ENCODE measurements at places on chromosomes 2 and 18.

- no peak for DNase-seq
Observed at GRCh38 chr2:63525905-63526304, 62.4 kb downstream of the WDPCP start.

DNA sequence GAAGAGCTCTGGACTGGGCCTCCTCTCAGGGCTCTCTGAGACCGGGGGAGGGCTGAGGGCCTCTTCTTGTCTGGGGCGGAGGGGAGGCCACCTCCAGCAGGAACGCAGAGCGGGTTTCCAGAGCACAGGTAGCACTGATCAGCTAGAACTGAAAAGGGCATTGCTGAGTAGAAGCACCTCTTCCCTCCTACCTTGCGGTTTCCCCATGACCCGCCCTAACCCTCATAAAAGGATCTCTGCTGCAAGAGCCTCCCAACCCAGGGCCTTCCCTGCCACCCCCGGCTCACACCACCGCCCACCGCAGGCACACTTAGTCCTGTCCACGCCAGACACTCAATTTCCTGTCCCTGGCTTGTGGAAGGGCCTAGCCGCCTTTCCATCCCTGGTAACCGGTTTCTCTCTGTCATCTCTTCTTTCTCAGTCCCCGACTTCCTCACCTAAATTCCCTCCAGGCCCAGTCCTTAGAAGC is 966 bp downstream of the ADCY3 start:
- no peak for DNase-seq

- DNase-seq: no peak
Observed at GRCh38 chr2:127536707-127537541, 1.4 kb downstream of the MYO7B start.

- DNase-seq: no peak
Observed at GRCh38 chr18:47826157-47827074, 104.0 kb downstream of the SMAD2 start.

- no peak for DNase-seq
Observed at GRCh38 chr18:49064889-49065288, 114.1 kb upstream of the SMAD7 start.

DNA sequence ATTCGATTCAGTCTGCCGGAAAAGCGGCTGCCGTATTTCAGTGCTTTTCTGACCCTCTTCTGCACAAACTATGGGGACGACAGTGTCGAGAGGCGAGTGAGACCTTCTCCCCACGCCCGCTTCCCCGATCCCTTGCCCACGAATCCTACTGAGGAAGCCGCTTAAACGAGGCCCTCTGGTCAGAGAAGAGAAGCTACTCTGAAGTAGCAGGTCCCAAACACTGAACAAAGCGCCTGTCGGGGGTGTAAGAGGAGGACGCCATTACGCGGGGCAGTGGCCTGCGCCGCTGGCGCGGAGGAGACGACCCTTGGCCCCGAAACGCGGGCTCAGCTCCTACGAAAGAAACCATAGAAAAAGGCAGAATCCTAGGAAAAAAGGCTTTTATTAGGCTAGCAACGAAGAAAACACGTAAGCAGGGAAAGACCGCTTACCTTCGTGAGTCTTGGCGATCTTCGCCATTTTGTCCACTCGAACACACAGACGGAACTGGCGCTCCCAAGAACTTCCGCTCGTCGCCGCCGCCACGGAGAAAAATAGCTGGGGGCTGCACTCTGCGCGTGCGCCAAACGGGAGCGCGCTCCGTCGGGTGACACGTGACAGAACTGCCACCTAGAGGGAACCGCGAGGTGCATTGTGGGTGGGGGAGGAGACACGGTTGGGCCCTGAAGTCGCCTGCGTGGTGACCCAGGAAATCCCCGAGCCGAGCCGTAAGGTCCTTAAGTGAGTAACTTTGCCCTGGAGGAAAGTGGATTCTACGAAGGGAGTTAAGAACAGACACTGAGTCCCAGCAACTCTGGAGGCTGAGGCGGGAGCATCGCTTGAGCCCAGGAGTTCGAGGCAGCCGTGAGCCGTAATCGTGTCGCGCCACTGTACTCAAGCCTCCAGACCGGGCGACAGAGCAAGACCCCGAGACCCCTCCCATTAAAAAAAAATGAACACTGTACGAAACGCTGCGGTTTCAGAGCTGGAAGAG is at the start of gene SF3B1:
SF3B1 (minus strand) TSS at position 488 of the 973 bp plus-strand sequence; CDS start at position 459, 29 bp downstream.
- DNase-seq: peak; percentile 99

DNA sequence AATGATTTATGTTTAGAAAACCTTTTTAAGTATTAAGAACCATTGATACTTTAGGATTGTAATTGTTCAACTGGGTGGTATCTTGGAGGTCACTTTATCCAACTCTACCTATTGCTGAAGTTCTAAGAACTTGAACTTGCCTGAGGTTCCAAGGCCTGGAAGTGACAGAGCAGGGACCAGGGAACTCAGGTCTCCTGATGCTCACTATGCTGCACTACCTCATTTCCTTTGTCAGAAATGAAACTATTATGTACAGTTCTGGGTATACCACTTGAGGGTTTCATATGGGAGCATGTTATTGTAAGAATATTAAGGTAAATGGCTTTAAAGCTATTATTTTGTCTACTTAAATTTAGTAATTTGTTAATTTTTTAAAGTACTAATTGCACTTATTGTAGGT is 3.0 kb downstream of the MBD5 start:
- DNase-seq: no peak

- no peak for DNase-seq
Observed at GRCh38 chr2:126732682-126733245, 76.8 kb downstream of the GYPC start.

DNA sequence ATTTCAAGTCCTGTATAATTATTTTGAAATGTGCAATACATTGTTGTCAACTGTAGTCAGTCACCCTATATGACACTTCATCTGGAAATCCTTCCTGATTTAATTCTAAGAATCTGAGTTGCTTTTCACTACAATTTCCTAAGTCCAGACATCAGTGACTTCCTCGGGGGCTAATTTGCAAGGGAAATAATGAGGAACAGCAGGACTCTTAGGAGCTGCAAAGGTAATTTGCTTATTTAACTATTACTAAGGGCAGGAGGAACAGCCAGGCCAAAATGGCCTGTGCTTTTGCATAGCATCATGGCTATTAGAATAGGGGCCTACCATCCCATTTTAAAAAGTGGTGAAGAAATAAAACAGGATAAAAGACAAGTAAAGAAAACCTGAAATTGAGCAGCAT is 178.8 kb downstream of the MC4R start:
- DNase-seq: no peak

DNA sequence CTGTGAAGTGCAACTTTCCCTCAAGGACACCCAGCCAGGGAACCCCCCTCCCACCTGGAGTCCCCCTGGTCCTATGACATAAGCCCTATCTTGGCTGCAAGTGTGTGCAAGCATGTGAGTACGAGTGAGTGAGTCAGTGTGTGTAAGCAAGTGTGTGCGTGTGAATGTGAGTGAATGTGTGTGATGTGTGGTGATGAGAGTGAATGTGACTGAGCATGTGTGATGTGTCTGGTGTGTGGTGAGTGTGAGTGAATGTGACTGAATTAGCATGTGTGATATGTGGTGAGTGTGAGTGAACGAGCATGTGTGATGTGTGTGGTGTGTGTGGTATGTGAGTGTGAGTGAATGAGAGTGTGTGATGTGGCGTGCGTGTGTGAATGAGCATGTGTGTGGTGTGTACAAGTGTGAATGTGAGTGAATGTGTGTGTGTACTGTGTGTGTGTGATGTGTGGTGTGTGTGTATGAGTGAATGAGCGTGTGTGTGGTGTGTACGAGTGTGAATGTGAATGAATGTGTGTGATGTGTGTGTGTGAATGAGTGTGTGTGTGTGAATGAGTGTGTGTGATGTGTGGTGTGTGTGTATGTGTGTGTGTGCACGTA is 68.8 kb upstream of the SMAD7 start:
- no peak for DNase-seq

DNA sequence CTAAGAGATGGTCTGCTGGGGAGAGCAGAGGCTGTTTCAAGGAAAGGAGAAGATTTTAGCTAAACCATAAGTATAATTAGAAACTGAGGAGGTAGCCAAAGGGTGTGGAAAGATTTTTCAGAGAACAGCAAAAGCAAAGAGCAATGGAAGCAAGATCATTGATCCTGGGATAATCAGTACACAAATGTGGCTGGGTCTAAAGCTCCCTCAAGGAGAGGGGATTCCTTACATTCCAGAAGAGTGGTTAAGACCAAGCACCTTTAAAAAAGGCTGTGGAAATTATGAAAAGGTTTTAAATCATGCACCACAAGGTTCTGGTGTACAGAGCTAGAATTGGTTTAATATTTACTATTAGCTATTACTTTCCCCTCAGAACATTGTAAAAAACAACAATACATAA is 246.0 kb upstream of the UBE2E3 start:
- no peak for DNase-seq

GRCh38 chr2:48914477-48915089 is 159.1 kb upstream of the LHCGR start:
- DNase-seq: no peak

DNA sequence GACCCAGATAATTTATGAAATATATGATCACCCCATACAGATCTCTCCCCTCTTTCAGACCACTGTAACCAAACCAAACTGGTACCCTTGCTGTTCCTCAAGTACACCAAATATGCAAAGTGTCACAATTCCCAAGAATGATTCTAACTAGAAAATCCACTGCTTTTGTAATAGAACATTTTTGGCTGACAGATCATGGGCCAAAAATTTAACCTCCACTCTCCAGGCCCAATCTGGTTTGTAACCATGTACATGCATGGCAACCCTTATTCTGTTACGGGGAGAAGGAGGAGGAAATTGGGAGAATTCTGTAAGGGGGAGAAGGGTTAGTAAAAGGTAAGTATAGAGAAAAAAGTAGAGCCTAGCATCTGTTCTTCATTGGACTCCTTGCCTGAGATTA is 62.0 kb downstream of the IKZF2 start:
- DNase-seq: no peak

GRCh38 chr18:60905699-60906098 is 427.5 kb upstream of the CDH20 start:
- DNase-seq: no peak

- DNase-seq: no peak
Observed at GRCh38 chr2:219695145-219695709, 67.8 kb downstream of the SLC4A3 start.

- no peak for DNase-seq
Observed at GRCh38 chr2:26683583-26683982, 8.9 kb upstream of the KCNK3 start.

DNA sequence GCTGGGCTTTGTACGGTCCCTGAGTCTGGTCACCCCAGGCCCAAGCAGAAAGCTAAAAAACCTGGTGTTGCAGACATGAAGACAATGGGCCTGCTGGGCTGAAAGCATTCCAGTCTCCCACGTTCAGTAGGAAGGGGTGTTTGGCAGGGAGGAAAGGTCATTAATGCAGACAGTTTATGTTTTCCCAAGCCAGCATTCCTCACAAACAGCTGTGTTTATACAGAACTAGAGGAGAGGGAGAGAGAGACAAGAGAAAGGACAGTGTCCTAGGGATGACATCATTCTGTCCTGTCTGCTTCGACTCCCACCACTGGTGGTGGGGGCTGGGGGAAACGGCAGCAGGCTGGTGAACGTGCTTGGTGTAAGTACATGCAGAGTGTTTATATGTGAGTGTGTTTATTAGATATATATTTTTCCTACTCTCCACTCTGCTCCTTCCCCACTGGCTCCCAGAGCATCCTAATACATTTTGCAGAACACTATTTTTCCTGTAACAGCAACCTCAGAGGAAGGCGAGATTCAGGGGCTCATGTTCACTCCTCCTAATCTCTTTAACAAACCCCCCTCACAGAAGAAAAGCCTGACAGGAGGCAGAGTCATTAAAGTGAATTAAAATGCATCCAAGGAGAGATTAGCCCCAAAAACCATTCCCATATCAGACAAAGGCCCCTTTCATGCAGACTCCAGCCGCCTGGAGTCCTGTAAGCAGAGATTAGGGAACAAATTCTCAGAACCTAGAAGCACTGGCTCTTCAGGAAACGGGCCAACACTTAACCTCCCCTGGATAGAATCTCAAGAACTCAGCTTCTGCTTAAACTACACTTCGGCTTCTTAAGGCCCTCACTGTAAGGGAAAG is 380.4 kb downstream of the TNS1 start:
- no peak for DNase-seq

DNA sequence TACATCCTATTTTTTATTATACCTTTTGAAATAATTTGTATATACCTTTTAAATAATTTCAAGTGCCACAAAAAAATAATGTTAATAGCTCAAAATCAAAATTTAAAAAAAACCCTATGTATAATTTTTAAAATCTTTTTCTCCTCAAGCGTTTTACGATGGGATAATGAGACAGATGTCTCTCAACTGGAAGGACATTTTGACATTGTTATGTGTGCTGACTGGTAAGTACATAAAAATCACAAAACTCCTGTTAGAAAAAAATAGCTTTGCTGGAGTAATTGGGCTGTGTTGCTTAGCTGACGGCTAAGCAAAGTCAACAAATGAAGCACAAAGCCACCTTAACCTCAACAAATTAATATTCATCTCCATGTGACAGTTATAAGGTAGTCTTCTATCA is 198.0 kb upstream of the SIX3 start:
- no peak for DNase-seq

DNA sequence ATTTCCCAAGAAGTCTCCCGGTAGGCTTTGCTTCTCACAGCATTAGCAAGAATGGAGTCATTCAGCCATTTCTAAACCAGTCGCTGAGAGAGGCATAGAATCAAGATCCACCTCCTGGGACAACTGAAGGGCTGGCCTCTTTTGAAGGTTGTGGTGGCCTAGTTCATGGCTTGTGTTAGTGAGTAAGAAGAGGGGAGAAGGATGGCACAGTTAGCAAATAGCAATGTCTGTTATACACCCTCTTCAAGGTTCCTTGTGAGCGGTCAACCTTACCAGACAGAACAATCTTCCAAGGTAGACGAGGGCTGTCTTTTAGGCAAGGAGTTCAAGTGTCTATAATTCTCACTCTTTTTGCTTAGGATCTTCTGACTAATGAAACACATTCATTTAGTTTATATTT is 35.4 kb upstream of the DNAH7 start:
- no peak for DNase-seq

GRCh38 chr2:200089756-200090109 is 134.4 kb downstream of the MAIP1 start:
- DNase-seq: no peak

DNA sequence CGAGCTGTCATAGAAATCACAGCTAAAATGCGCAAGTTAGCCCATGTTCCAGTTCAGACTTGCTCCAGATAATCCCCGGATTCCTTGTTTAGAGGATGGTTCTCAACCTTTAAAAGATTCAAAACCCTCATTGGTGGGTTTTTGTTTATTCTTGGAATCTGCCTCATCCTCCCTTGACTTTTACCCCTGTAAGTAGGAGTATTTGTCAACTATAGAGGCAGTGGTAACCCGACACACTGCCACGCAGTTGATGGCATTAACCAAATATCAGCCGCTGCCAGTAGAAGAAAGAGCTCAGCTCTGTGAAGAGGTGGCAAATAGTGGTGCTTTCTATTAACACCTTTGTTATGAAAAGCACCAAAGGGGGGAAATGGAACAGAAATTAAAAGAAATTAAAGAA is 40.4 kb upstream of the SELENOI start:
- DNase-seq: no peak

DNA sequence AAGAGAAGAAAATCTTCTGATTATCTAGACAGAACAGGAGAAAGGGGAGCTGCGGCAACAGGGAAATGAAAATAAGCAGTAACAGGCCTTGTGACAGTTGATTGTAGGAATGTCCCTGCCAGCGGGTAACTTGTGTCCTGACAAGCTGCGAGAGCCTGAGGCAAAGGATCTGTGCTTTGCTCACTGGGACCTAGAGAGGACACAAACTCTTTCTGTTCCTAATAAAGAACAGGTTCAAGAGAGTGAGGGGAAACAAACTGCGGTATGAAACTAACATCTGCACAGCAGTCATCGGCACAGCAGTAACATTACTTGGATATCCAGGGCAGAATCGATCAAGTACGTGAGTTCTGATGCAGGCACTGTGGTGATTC is 103.7 kb upstream of the THOC1 start:
- DNase-seq: no peak

GRCh38 chr2:23566241-23567142 is 181.5 kb downstream of the KLHL29 start:
- no peak for DNase-seq
